Regular cardiac myocyte (primary cell): ENCODE measurements at places on chromosomes 1 and 21. TPM values are rescaled to one million over a fixed set of nuclear protein-coding genes. Genes with fewer than 3 reads are reported as not detected.

The PPM1J gene
- total RNA-seq: 1.5 and 2.3 TPM in 2 replicates

The USP16 gene
- 36.1 and 45.6 TPM in 2 replicates for total RNA-seq

The RXFP4 gene
- total RNA-seq: under 0.01 TPM in 1 of 2 replicates, not detected in the other

The EVI5 gene
- 75.3 and 87.9 TPM in 2 replicates for total RNA-seq

The CFAP45 gene
- 0.28 and 0.96 TPM in 2 replicates for total RNA-seq

The SSX2IP gene
- 15.5 and 31.1 TPM in 2 replicates for total RNA-seq

The RUNX3 gene
- not detected in 2 replicates for total RNA-seq

The GPATCH2 gene
- total RNA-seq: 17.3 and 19.4 TPM in 2 replicates

The L1TD1 gene
- total RNA-seq: not detected in 2 replicates

The TACSTD2 gene
- total RNA-seq: 0.19 and 0.56 TPM in 2 replicates

The CDC42 gene
- 466 and 585 TPM in 2 replicates for total RNA-seq

The OR2G6 gene
- total RNA-seq: not detected in 2 replicates

The POLR3GL gene
- 12.4 and 19.2 TPM in 2 replicates for total RNA-seq

The DMAP1 gene
- 13.2 and 33.7 TPM in 2 replicates for total RNA-seq

The CIART gene
- total RNA-seq: 4.8 and 5.9 TPM in 2 replicates
